ENCODE measurements at places on chromosomes 3 and 15.

GRCh38 chr15:60576044-60576443, 97.1 kb upstream of the ICE2 start:
- peak; percentile 3 for DNase-seq

- peak; percentile 60 for DNase-seq
Observed at GRCh38 chr3:48155122-48155521, 33.1 kb downstream of the CDC25A start.

DNA sequence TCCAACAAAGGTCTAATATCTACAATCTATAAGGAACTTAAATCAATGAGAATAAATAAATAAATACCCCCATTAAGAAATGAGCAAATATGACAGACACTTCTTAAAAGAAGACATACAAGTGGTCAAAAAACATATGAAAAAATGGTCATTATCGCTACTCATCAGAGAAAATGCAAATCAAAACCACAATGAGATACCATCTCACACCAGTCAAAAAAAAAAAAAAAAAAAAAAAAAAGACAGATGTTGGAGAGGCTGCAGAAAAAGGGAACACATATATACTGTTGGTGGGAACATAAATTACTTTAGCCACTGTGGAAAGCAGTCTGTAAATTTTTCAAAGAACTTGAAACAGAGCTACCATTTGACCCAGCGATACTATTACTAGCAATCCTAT, 31.6 kb upstream of the OR5H6 start:
- DNase-seq: no peak

DNA sequence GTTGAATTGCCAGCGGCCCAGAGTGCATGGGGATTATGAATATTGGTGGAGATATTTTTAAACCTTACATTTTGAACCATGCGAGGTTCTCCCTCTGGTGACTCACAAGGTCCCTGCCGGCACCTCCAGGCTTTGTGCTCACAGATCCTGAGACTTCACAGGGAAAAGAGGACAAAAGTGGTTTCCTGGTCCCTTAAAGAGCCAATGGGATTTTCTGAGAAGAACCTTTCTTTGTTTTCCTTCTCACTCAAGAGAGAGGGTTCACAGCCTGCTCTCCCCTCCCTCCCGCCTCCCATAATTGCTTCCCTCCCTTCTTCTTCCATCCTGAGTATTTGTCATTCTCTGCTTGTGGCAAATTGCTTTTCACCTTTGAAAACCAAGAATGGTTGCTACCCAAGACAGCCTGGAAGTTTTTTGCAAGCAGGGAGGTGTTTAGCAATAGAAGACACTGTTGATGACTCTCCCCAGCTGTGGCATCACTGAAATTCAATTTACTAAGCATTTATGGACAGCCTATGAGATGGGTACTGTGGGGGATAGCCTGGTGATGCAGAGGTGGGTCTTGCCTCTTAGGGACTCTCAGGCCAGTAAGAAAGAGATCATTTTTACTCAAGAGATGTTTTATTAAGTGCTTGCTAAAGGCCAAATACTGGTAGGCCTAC, 76.6 kb downstream of the CPN2 start:
- DNase-seq: no peak

GRCh38 chr15:35126236-35126635, 41.1 kb upstream of the NANOGP8 start:
- DNase-seq: no peak

- no peak for DNase-seq
Observed at GRCh38 chr3:162285259-162285658, 788.7 kb downstream of the OTOL1 start.

GRCh38 chr3:76497636-76498035, 542.3 kb upstream of the ROBO2 start:
- DNase-seq: peak; percentile 56

DNA sequence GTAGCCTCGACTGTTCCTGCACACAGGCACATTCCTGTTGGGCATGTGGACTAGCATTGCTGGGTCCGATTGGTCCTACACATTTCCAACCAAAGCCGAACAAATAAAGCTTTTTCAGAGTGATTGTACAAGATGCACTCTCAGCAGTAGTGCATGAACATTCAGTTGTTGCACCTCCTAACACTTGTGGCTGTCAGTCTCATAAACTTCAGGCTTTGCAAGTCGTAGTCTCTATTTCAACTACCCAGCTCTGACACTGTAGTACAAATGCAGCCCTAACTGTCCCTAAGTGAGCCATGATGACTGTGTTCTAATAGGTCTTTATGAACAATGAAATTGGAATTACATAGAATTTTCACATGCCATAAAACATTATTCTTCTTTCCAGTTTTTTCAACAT, 281.7 kb upstream of the ATP10A start:
- DNase-seq: no peak

DNA sequence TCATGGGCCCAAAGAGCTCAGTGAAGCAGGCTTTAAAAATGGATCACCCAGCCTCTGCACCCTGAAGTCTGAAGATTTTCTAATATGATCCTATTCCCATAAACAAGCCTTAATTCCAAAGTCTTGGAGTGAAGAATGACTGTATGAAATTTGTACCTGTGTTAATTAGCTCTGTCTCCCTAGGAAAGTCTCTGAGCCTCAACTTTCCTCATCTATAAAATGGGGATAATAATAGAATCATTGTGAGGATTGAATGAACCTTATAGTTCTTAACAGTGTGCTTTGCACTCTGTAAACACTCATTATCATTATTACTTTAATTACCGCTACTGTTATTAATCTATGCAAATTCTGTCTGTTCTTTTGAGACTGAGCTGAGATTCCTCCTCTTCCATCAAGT, 61.9 kb downstream of the CDAN1 start:
- no peak for DNase-seq

DNA sequence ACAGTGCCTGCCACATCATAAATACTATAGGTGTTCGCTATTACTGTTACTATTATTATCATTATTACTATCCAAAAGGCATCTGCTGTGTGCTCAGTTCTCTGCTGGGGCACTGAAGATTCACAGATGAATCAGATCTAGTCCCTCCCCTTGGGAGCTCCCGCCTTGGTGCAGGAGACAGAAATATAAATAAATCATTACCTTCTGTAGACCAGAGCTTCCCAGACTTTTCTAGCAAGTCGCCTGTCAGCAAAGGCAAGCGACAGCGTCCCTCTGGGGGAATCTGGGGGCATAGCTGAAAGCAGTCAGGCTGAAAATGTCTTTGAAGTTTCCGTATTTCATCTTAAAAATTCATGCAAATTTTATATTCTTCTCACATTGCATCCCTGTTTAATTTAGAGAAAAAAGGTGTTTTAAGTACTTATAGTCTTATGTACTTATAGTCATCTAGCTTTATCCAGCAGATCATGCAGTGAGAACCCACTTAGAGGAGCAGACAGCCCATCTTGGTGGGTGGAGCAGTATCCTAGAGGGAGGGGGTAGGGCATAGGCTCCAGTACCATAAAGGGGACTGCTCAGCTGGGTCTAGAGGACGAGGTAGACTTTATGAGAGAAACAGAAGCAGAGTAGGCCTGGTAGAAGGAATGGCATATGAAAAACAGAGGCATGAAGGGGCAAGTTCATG, 10.4 kb upstream of the BRPF1 start:
- no peak for DNase-seq

DNA sequence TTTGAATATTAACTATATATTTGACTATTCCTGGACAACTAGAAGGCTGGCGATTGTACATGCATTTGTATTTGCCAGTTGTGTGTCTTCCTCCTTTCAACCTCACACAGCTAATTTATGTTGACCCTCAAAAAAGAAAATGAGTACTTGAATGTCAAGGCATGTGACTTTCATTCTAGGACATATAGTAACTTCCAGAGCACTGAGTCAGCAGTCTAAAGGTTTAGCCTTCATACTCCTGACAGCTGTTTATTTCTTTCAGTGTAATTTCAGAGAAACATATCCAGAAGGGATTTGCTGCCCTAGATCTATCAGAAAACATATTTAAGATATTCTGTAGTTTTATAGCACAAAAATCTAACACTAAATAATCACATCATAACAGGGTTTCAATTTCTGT, 74.6 kb upstream of the GOLGA8J start:
- no peak for DNase-seq

DNA sequence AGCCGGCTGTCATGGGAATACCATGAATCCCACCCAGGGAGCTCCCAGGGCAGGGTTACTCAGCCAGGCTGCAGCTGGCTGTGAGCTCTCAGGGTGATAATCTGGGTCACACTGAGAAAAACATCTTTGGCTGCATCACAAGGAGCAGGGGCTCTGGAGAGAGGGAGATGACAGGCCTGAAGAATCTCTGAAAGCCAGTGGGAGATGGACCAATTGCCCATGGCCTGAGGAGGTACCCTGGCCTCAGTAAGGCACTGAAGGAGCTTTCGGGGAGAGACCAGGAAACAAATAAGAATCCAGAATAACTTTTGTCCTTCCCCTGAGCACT, 28.2 kb upstream of the GOLGA6C start:
- no peak for DNase-seq

- DNase-seq: peak; percentile 99
Observed at GRCh38 chr15:68536331-68537095, 42.3 kb upstream of the CORO2B start.

- DNase-seq: no peak
Observed at GRCh38 chr3:23620638-23621015, 185.1 kb upstream of the UBE2E1 start.

DNA sequence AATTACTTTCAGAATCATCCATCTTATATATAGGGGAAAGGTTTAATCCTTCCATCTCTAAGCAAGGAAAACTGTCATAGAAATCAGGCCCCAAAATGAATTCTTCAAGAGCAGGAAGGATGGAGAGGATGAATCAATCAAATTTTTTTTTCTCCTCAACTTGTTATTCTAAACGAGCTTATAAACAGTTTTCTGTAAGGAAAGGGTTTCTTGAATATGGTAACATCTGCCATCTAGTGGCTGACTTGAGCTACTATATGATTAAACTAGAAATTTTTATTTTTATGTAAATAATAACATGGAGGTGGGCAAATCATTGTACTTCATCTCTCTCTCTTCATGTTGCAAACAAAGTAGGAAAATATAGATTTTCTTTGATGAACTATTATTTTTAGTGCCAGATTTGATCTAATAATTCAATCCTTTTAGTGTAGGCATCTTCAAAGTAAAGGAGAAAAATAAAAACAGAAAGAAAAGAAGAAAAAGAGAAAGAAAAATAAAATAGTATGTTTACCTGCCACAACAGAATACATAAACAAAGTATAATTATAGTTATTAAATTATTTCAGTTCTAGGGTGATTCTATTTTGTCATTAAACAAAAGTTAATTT, 146.6 kb downstream of the SERPINI1 start:
- peak; percentile 55 for DNase-seq

DNA sequence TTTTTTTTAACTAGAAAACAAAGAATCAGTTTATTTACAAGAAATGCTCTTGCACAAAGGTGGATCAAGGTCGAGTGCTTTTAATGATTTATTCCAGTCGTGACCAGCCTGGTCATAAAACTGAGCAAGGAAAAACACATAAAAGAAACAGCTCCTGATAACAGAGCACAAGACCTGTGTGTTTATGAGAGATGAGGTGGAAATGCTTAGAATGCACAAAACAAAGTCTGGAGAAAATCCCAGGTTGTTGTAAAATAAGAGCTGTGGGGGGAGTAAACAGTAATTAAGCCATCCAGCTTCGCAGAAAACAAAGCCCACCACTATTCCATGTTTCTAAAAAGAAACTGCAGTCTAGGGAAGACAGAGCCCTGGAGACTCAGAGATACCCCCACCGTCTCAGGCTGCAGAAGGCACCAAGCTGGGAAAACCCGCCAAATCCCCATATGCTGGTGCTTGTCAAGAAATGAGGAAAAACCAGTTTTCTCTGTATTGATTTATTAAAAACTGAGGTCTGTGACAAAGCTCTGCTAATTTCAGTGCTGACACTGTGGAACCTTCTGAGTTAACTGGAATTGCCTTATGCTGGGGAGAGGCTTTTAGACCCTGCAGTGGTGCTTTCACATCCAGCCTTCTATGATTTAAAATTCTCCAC, 139.3 kb downstream of the ADAMTS17 start:
- DNase-seq: no peak

DNA sequence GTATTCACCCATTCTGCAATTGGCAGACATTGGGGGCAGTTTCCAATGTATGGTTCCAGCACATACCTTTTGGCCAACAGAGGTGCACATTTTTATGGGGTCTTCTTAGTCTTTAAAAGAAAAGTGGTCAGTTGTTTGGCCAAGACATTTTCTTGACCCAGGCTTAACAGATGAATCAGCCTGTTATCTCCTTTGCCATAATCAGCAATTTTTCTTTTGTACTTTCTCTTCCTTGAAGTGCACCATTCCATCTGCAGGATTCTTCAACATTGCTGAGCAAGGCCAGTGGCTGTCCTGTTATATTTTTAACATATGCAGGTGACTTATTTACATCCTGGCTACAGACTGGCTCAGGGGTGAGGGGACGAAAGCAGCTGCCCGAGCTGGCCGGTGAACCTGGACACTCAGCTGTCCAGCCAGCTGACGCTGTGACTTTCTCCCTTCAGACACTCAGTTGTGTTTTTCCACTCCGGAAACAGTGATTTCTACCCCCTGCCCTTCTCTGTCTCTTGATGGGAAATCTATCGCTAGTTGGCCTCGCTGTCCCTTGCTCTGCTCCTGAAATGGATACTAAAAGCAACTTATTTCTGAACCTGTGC, 96.5 kb upstream of the TNFAIP8L3 start:
- no peak for DNase-seq

- peak; percentile 50 for DNase-seq
Observed at GRCh38 chr3:48268936-48269561, 28.1 kb downstream of the ZNF589 start.

DNA sequence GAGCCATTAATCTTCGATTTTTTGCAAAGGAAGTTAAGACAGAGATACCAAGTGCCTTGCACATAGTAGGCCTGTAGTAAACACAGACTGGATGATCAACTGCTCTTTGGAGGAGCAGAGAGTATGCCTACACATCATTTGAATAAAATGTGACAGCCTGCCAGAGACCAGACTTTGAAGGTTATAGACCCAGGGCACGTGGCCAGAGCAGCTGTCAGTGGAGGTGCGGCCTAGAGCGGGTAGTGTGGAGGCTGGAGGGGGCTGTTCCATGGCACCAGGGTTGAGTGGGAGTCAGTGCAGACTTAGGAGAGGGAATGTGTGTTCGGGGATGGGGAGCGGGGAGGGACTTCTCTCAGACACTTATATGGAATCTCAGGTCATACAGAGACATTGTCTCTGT, 80.8 kb downstream of the SMAD3 start:
- DNase-seq: peak; percentile 84

DNA sequence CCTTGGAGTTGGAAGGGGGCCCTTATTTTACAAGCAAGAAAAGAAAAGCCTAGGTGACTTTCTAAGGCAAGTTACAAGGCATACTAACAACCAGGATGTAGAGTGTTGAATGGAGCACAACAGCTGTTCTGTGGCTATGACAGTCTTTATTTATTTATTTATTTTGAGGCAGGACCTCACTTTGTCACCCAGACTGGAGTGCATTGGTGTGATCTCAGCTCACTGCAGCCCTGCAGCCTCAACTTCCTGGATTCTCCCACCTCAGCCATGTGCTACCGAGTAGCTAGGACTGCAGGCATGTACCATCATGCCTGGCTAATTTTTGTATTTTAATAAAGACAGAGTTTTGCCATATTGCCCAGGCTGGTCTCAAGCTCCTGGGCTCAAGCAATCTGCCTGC, 973.4 kb downstream of the ROBO1 start:
- DNase-seq: no peak

- peak; percentile 41 for DNase-seq
Observed at GRCh38 chr3:39668420-39668819, 141.0 kb upstream of the MYRIP start.

- DNase-seq: no peak
Observed at GRCh38 chr3:66495668-66496045, 5.2 kb downstream of the LRIG1 start.
